ENCODE measurements at places on chromosomes 3 and 15. TPM values are rescaled to one million over a fixed set of nuclear protein-coding genes. Genes with fewer than 3 reads are reported as not detected.

DNA sequence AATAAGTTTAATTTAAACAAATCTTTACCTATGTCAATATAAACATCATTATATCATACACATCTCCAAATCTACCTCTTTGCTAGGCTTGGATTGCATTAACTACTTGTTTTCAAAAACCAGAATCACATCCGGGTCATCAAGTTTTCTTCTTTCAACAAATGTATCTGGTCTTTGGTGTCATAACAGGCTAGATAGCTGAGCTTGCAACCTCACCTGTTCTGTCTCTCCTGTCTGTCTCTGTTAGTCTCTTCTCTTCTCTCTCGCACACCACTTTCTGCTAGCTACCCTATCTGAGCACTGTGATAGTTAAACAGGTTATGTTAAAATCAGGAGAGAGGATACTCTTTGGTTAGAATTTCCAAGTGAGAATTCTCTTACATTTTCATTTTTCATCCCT is 6.7 kb downstream of the FOXB1 start:
- H3K36me3 ChIP-seq: no peaks in the 10 kb centered on the region
- no peak for DNase-seq
- H3K4me3 ChIP-seq: no peak overlapping the region
- no peak overlapping the region for H3K27ac ChIP-seq
- H3K4me1 ChIP-seq: peaks cover 4% of the 10 kb centered on the region
- peaks cover 15% of the 10 kb centered on the region for H3K27me3 ChIP-seq

GRCh38 chr3:138180375-138181029 is 5.8 kb upstream of the DBR1 start:
- H3K4me1 ChIP-seq: no peaks in the 10 kb centered on the region
- H3K27me3 ChIP-seq: peaks cover 2% of the 10 kb centered on the region
- DNase-seq: no peak
- H3K27ac ChIP-seq: no peak overlapping the region

DNA sequence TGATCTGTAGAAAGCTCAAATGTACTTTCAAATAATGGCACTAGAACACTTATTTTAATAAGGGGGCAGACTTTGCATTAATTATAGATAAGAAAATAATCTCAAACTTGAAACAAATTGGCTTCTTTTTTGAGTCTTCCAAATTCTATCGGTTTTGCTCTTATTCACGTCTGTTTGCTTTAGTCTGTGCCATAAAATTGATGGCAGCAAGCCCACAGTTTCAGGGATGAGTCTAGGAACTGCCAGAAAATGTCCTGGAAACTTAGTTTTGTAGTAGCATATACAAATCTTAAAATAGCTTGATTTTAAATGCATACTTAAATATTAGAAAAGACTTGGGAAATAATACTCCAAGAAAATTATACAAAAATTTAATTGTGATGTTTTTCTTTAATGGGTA is 39.7 kb downstream of the BCHE start:
- no peaks in the 10 kb centered on the region for H3K27me3 ChIP-seq
- H3K4me1 ChIP-seq: peaks cover 1% of the 10 kb centered on the region
- H3K4me3 ChIP-seq: no peak overlapping the region
- H3K36me3 ChIP-seq: no peaks in the 10 kb centered on the region

GRCh38 chr3:140724856-140725812 is 47.3 kb downstream of the TRIM42 start:
- peaks cover 9% of the 10 kb centered on the region for H3K4me1 ChIP-seq
- no peaks in the 10 kb centered on the region for H3K27me3 ChIP-seq
- no peak overlapping the region for H3K27ac ChIP-seq
- H3K4me3 ChIP-seq: no peak overlapping the region
- H3K36me3 ChIP-seq: no peaks in the 10 kb centered on the region

- H3K4me3 ChIP-seq: no peak overlapping the region
- H3K4me1 ChIP-seq: peaks cover 6% of the 10 kb centered on the region
- no peak for DNase-seq
- H3K27me3 ChIP-seq: no peaks in the 10 kb centered on the region
- no peak overlapping the region for H3K27ac ChIP-seq
Measured at GRCh38 chr3:48015431-48016180, 610 bp downstream of the MAP4 start.

- H3K27me3 ChIP-seq: peaks cover 42% of the 10 kb centered on the region
- H3K4me3 ChIP-seq: peak overlapping the region; percentile 81
- no peak overlapping the region for H3K27ac ChIP-seq
- peaks cover 4% of the 10 kb centered on the region for H3K36me3 ChIP-seq
- peak; percentile 66 for DNase-seq
Measured at GRCh38 chr3:137768361-137769321, 4.5 kb downstream of the SOX14 start.

DNA sequence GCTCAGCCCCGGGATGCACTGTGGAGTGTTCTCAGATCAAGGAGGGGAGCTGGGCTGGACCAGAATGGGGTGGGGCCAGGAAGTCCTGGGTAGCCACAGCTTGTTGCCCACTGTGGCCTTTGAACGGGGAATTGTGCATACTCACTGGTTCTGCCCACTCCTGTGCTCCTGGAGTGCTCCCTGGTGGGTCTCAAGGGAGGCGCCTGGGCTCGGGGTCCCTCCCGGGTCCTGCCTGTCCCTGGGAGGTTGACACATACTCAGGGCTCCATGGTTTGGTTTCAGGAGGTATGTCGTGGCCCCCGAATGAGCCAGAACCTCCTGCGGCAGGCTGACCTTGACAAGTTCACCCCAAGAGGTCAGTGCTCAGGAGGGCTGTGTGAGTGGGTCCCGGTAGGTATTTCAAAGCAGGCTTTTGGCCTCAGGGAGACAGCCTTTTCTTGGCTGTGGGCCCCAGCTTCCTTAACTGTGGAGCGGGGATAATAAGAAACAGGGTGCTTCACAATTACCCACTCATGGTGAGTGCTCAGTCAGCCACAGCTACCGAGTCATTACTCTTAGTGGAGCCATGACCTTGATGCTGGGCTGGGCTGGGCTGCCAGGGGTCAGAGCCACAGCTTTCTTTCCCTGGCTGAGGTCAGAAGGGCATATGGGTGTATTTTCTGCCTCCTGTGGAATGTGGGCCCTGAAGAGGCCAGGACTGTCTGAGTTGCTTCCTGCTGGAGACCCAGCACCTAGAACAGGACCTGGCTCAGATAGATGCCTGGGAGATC is 7.6 kb downstream of the DNAH1 start:
- H3K4me3 ChIP-seq: no peak overlapping the region
- H3K36me3 ChIP-seq: no peaks in the 10 kb centered on the region
- peaks cover 10% of the 10 kb centered on the region for H3K4me1 ChIP-seq
- peaks cover 3% of the 10 kb centered on the region for H3K27me3 ChIP-seq
- H3K27ac ChIP-seq: no peak overlapping the region

- H3K27me3 ChIP-seq: no peaks in the 10 kb centered on the region
- no peak for DNase-seq
- H3K27ac ChIP-seq: no peak overlapping the region
Measured at GRCh38 chr3:8780279-8780678, 10.9 kb upstream of the OXTR start.

- no peak for DNase-seq
- peaks cover 33% of the 10 kb centered on the region for H3K27me3 ChIP-seq
- peaks cover 11% of the 10 kb centered on the region for H3K4me1 ChIP-seq
- no peak overlapping the region for H3K27ac ChIP-seq
Measured at GRCh38 chr15:96324940-96325540, 5.5 kb upstream of the NR2F2 start.

GRCh38 chr3:82790307-82791097 is 1029.1 kb upstream of the GBE1 start:
- H3K27ac ChIP-seq: no peak overlapping the region
- H3K27me3 ChIP-seq: no peaks in the 10 kb centered on the region
- no peak for DNase-seq
- no peak overlapping the region for H3K4me3 ChIP-seq

DNA sequence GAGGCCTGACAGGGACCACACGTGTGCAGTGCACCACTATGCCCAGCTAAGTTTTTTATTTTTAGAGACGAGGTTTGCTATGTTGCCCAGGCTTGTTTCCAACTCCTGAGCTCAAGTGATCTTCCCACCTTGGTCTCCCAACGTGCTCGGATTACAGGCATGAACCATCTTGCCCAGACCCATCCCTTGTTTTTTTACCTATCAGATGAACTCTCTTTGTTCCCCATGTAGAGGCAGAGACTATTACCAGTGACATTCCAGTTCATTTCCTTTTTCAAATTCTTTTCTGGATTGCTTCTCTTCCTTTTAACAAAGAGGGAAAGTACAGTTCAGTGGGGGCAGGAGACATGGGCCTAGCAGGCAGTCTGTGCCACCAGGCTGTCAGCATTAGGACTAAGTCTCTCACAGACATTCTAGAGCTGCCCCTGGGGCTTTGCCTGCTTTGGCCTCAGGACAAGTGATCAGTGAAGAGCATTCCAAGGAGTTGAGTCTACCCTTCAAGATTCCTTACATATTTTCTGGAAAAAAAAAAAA is 103.5 kb upstream of the SLC7A14 start:
- DNase-seq: no peak
- H3K36me3 ChIP-seq: peaks cover 8% of the 10 kb centered on the region
- no peak overlapping the region for H3K4me3 ChIP-seq
- H3K27ac ChIP-seq: no peak overlapping the region
- no peaks in the 10 kb centered on the region for H3K4me1 ChIP-seq

DNA sequence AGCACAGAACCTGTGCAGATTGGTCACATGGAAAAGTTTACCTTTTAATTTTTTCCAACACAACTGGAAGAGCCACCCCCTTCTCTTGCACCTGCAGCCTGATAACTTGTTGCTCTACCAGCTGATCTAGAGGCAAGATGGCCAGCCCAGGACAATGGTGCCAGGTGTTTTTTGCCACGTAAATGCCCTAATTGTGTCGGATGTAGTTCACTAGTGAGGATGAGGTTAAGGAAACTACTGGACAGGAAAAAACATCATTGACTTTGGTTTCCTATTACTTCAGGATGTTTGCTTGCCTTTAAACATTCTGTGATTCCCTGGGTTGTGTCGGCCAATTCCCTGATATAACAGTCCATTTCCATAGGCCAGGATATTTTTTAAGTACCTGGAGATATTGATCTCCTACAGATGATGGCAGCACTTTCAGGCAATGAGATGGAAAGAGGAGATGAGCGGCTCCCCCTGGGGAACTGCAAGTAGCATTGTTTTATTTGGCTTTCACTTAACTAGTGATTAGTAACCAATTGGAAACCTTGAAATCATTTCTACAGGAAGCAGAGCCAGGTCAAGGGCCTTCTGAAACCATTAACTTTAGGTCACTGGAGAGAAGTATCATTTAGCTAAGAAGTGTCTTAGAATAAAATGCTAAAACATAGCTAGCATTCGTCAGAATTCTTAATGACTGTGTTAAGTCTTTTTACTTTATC is 72.5 kb downstream of the OSBPL10 start:
- peaks cover 25% of the 10 kb centered on the region for H3K4me1 ChIP-seq
- no peak overlapping the region for H3K27ac ChIP-seq
- H3K27me3 ChIP-seq: no peaks in the 10 kb centered on the region
- peak overlapping the region; percentile 10 for H3K4me3 ChIP-seq
- H3K36me3 ChIP-seq: no peaks in the 10 kb centered on the region

GRCh38 chr3:64554096-64554920 is 133.5 kb downstream of the ADAMTS9 start:
- no peak overlapping the region for H3K4me3 ChIP-seq
- H3K36me3 ChIP-seq: no peaks in the 10 kb centered on the region
- no peaks in the 10 kb centered on the region for H3K27me3 ChIP-seq
- no peak for DNase-seq
- H3K4me1 ChIP-seq: no peaks in the 10 kb centered on the region
- H3K27ac ChIP-seq: no peak overlapping the region

DNA sequence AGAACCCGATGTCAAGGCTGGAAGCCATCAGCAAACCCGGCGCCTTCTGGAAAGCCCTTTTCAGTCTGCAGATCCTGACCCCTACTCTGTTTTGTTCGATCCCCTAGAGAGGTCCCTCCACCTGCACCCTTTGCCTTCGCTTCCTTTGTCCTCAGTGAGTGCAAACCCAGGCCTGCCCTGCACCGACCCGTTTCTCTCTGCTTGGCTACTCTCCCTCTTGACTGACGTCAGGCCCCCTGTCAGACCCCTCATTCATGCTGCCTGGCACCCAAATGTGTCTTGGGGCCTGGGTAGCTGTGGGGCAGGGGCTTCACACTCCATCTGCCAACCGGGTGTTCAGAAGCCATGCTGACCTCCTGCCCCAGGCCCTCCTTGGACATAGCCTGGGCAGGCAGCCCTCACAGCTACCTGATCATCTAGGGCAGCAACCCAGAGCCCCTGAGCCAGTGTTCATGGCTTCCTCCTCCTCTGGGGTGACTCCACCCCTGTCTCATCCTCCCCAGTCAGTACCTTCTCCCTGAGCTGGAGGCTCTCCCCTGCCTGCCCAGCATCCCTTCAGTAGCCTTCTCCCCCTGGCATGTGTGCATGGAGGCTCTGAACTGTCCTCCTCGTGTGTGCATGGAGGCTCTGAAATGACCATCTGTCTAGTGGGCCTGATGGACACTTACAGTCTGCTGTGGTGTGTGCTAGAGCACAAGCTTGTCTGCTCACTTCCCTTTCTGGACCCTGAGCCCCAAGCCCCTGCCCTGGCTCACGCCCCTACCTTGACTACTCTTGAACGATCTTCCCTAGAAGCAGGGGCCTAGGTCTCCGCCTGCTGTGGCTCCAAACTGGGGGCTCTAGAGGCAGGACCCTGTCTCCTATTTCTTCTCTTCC is 69.4 kb downstream of the EXOG start:
- peaks cover 4% of the 10 kb centered on the region for H3K36me3 ChIP-seq
- no peak overlapping the region for H3K27ac ChIP-seq
- H3K4me1 ChIP-seq: no peaks in the 10 kb centered on the region
- peaks cover 2% of the 10 kb centered on the region for H3K27me3 ChIP-seq
- no peak overlapping the region for H3K4me3 ChIP-seq

DNA sequence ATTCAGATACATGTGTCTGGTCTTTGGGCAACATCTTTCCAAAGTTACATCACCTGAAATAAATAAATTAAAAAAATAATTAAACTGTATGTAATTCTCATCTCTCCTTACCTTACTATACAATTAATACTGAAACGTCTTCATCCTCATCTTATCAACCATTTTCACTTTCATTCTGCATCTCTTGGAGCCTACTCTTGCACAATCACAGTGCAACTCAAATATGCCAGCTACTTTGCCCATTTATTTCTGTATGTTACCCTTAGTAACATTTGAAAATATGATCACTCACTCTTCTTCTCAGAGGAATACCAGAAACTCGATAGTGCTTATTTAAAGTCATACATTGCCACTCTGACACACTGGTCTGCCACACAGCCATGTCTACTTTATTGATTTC is 1357.1 kb upstream of the CADM2 start:
- DNase-seq: no peak
- no peaks in the 10 kb centered on the region for H3K27me3 ChIP-seq

- peaks cover 3% of the 10 kb centered on the region for H3K4me1 ChIP-seq
- peaks cover 2% of the 10 kb centered on the region for H3K27me3 ChIP-seq
- H3K36me3 ChIP-seq: no peaks in the 10 kb centered on the region
Measured at GRCh38 chr15:89167267-89168176, 53.9 kb downstream of the RLBP1 start.

GRCh38 chr3:78048698-78049097 is 1008.8 kb downstream of the ROBO2 start:
- no peak overlapping the region for H3K27ac ChIP-seq
- H3K36me3 ChIP-seq: no peaks in the 10 kb centered on the region
- peaks cover 4% of the 10 kb centered on the region for H3K4me1 ChIP-seq
- no peaks in the 10 kb centered on the region for H3K27me3 ChIP-seq

GRCh38 chr3:48851407-48851806 is 3.7 kb upstream of the PRKAR2A start:
- no peaks in the 10 kb centered on the region for H3K36me3 ChIP-seq
- peak; percentile 28 for DNase-seq
- no peak overlapping the region for H3K27ac ChIP-seq
- H3K4me1 ChIP-seq: peaks cover 17% of the 10 kb centered on the region

EXD1 gene
- not detected for total RNA-seq

WDR72 gene
- 1.1 TPM for total RNA-seq

MGLL gene
- total RNA-seq: 10.3 TPM

RTP2 gene
- not detected for total RNA-seq

AGBL1 gene
- 0.76 TPM for total RNA-seq

MEX3B gene
- 96.2 TPM for total RNA-seq

SAMMSON gene
- not detected for total RNA-seq

CNTN4 gene
- total RNA-seq: 23.0 TPM

CPLX3 gene
- total RNA-seq: 0.32 TPM

RTP1 gene
- total RNA-seq: not detected
